ENCODE measurements at places on chromosomes 4 and X.
A peak's percentile ranks its signal among the peaks of the same experiment; 100 is the strongest.

DNA sequence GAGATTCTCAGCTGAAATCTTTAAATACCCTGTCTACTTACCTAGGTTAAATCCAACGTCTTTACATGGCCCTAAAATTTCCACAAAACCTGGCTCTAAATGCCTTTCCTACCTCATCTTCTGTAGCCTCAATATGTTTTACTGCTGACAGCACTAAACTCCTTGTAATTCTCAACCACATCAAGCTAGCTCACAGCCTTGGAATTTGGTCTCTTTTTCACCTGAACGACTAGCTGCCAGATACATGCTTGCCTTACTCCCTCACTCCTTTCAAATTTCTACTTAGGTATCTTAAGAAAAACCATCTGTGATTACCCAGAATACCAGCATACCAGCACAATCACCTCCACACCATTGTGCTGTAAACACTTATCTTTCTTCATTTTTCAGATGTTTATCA lies 635.6 kb upstream of the PCDH10 start:
- no peak for DNase-seq

GRCh38 chr4:93700571-93700970 lies 128.0 kb upstream of the ATOH1 start:
- DNase-seq: no peak

DNA sequence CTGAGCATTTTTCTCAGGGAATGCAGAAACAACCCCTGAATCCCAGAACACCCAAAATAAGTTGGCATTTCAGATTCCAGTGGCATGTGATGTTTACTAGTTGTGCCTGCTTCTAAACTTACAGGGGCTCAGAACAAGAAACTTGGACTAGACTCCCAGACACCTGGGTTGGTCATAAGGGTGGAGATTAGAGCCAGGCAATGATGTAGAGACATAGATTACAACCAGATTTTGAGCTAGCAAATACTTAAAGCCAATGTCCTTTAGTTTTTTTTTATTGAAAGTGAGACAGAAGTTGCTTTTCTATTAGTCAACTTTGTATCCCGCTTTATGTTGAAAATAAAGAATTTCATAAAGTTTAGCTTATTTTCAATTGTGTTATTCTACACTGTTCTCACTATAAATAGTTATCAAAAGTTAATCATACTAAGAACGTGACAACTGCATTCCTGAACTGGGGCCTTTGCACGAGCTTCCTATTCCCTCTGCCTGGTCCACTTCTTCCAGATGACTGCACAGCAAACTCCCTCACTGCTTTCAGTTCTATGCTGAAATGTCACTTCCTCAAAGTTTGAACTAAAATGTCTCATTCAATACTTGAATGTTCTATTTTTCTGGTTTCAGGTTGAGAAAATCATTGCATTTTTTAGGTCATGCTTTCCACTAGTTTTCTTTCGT lies 224.7 kb upstream of the PPP1R2C start:
- no peak for DNase-seq

- no peak for DNase-seq
Measured at GRCh38 chrX:134634691-134635090, 23.6 kb downstream of the PLAC1 start.

- no peak for DNase-seq
Measured at GRCh38 chr4:84167564-84167963, 331.5 kb downstream of the NKX6-1 start.

DNA sequence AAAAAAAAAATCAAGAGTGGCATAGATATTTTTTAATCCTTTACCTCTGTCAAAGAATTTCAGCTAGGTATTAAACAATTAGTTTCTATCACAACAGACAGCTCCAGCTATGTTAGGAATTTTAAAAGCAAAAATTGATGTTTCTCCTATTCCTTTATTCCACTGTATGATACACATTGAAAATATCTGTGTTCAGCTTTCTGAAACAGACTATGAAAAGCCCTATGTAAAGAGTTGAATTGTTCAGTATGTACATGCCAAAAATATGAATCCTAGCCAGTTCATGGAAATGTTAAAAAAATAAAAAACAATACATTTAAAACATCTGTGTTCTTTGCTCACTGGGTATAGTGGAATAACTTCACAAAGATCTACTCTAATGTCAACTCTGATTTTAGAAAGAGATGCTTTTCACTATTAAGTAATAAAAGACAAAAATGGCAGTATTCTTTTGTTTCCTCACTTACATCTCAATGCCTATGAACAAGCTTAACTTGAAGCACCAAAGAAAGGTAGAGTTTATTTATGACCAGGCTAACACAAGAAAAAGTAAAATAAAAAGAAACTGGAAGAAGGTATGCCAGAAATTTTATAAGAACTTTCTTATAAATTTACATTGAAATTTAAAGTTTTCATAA lies 32.1 kb downstream of the FBXW7 start:
- DNase-seq: no peak

GRCh38 chr4:185909972-185910371 lies 98.0 kb upstream of the SORBS2 start:
- DNase-seq: no peak

DNA sequence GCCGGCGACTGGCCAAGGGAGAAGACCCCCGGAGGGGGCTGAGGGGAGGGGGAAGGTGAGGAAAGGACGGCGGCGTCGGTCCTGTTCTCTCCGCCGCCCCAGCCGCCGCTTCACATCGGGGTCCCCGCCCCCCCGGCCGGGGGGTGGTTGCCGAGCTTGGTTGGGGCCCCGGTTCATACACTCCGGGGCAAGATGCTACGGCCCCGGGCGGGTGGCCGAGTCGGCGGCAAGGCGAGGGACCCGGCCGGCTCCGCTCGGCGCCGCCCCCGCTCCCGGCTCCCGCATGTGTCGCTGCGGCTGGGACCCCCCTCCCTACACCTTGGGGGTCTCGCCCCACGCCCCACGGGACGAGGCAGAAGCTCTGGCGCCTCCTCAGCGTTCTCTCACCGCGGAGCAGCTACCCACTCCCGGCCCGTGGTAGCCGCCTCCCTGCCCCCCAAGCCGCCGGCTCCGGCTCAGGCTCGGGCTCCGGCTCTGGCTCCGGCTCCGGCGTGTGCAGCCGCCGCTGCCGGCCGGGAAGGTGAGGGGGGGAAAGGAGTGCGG lies 461 bp downstream of the FBXW7 start:
- peak; percentile 32 for DNase-seq

GRCh38 chr4:76974150-76974549 lies 24.6 kb downstream of the SEPTIN11 start:
- no peak for DNase-seq

GRCh38 chr4:169523796-169524195 lies 88.6 kb downstream of the NEK1 start:
- no peak for DNase-seq

DNA sequence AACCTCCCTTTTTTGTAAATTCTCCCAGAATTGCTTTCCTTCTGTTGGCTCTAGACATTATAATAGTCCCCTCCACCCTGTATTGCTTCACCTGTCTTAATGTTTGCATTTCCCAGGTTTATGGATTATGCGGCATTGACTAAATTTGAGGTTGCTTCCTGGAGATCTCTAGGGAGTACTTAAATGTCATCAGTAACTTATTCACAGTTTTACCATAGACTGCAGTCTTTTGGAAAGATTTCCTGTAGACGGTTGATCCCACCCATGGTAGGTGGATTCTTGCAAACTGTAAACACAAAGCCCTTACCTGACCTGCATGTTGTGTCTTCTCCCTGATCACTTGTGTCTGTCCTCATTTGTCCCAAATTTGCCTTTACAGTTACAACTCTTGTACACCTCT lies 6.2 kb upstream of the NOX1 start:
- no peak for DNase-seq

DNA sequence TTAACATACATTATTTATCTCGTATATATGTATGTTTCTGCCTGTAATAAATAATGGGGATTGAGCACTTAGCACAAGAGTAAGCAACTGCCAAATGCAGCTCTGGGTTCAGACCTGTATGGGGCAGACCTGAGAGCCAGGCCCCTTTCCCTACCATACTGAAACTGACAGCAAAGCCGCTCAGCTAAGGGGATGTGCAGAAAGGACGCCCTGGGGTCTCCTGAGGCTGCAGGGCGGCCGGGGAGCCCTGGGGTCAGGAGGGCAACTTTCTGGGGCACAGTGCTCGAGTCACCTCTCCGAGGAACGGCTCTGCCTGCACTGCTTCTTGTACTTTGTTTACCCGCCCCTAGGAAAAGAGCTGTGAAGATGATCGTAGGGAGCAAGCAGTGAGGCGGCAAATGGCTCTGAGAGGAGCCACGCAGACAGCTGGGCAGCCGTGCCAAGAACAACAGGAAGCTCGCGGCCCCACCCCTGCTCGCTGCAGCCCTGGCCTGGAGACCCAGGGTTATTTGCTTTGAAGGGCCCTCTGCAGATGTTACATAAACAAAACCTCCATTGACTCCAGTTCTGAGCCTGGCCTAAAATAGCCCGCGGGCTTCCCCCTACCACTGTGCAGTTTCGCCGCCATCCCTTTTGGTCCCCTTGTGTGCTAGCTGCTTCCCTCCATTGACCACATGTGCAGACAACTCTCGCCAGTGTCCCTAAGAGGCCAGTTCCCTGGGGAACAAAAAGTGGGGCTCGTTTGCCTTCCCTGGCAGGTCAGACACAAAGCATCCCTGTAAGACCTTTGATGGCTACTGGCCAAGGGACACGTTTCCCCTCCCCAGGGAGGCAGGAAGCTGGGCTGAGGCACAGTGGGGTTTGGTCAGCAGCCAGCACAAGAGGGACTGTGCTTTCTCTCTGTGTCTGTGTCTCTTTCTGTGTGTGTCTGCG lies 111.3 kb upstream of the LNX1 start:
- DNase-seq: no peak

- DNase-seq: no peak
Measured at GRCh38 chr4:36099509-36099908, 144.8 kb downstream of the ARAP2 start.

- no peak for DNase-seq
Measured at GRCh38 chr4:874971-875817, 49.3 kb upstream of the CPLX1 start.

DNA sequence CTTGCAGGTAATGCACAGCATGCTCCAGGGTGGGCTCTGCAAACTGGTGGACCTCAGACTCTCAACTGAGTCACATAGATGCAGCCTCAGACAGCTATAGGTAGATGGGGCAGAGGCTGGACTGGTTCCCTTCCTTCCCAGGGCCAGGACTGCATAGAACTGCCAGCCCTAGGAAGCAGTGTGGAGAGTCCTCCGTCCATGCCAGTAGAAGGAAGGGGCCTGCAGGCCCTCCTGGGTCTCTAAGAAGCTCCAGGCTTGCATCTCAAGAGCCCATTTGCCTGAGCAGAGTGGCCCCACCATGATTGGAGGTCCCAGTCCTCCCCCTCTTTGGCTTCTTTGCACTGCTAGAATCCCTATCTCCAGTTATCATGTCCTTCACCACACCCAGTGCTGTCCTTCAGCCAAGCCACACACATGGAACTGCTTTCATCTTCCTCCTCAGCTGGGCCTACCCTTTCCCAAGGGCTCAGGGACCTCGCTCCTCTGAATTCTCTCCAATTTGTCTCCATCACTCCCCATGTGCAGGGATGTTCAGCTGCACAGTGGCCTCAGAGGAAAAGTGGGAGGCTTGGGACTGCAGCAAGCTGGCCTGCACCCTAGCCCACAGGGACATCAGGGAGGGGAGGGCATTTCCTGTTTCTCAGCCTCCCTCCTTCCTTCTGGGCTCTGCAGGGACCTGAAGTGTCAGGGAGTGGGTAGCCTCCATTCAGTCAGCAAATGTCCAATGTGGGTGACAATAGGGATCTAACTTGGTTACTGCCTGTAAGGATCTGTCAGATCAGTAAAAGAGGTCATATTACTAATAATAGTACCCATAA lies 146.0 kb downstream of the PJA1 start:
- no peak for DNase-seq

GRCh38 chr4:38365748-38366310 lies 298.2 kb upstream of the KLF3 start:
- DNase-seq: no peak

- DNase-seq: no peak
Measured at GRCh38 chrX:113726009-113726408, 857.9 kb upstream of the HTR2C start.

GRCh38 chrX:152530967-152531366 lies 79.9 kb upstream of the GABRA3 start:
- no peak for DNase-seq

- DNase-seq: peak; percentile 92
Measured at GRCh38 chrX:71095555-71095980, at the start of gene FOXO4. Gene FOXO4, plus strand, starts transcription at chrX:71095851. Its CDS starts 678 bp downstream, at chrX:71096529.

DNA sequence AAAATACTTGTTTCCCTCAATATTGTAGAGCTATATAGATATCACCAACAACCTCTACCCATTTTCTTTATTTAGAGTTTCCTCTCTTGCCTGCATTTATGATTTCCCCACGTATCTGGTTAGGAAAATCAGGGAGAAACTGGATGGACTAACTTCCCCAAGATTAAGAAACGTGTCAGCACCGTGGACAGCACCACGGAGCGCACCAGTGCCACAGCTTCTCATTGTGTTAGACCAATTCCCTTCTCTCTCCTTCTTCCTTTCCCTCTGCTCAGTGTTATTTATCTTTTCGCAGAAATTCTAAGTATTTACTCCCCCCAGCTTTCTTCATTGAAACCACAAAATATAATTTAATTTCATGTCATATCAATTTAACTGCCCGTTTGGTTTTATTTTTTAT lies 568.6 kb upstream of the BOD1L1 start:
- no peak for DNase-seq

- DNase-seq: no peak
Measured at GRCh38 chrX:129116676-129117470, 406.4 kb downstream of the SMARCA1 start.

- DNase-seq: no peak
Measured at GRCh38 chr4:152588869-152589268, 53.0 kb upstream of the FBXW7 start.

GRCh38 chrX:20487227-20487626 lies 220.5 kb upstream of the RPS6KA3 start:
- DNase-seq: no peak

GRCh38 chrX:154908821-154909220 lies 22.7 kb downstream of the F8A1 start:
- DNase-seq: no peak

DNA sequence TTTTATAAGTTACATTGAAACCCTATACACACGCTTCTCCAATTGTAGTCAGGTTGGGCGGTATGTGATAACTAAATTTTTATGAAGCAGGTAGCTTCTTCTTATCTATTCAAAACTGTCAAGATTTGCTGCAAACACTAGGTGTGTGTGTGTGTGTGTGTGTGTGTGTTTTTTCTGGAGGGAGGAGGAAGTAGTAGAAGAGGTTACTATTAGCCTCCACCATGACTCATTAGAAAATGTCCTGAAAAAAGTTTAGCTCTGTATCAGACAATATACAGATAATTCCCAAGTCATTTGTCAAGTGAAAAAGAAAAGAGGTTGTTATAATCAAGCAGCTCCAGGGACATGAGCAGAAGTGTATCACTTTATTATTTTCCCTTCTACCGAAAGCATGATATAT lies 33.9 kb downstream of the PCDH7 start:
- no peak for DNase-seq

DNA sequence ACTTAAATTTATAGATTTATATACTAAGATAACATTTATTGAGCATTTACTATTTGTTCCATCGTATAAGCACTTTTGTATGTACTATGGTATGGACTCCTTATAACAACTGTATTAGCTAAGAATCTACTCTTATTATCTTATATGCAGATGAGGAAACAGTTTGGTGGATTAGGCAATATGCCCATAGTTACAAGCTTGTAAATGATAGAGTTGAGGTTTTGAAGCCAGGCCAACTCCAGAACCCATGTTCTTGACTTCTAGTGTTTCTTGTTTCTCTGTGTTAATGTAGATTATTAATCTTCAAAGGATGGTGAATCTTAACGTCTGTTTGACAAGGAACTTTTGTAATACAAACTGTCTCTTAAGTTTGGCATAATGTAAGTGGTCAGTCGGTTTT lies 71.3 kb downstream of the STIM2 start:
- no peak for DNase-seq

Data from activated CD4-positive, alpha-beta memory T cell treated with anti-CD3 and anti-CD28 coated beads for 36 hours (primary cell).